ENCODE measurements at places on chromosomes 2 and 18.

DNA sequence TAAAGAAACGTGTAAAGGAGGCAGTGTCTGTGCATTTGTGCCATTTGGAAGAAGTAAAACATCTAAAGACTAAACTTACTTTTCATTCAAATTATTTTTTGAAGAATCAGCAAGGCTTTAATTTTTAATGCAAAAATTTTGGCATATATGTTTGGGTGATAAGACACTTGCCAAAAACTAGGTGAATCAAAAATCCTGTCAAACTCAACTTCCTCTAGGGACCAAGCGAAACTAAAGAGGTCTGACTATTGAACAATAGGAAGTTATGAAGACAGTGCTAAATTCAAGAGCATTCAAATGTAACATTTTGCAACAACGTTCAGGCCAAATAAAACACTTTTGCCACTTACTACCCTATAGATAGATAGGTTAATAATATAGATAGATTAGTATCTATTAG is 306.1 kb downstream of the NOL4 start:
- no peak for DNase-seq

GRCh38 chr2:155250800-155251199 is 552.3 kb downstream of the KCNJ3 start:
- DNase-seq = no peak

GRCh38 chr2:164782323-164782722 is 59.3 kb downstream of the COBLL1 start:
- no peak for DNase-seq

DNA sequence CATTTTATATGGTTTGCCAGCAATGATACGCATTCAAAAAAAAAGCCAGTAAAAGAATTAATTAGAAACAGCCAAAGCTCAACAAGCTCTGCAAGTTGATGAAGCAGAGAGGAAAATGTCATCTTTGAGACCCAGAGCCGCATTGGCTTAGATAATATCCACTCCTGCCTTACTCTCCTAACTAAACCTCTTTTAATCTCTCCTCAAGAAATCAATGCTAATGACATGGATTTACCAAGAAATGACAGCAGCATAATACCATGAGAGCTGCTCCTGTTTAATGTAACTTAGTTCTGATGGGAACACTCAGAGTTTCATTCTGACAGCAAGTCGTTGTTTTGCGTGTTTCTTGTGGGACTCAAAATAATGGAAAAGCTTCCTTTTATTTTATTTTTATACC is 1099.4 kb upstream of the PIK3C3 start:
- no peak for DNase-seq

DNA sequence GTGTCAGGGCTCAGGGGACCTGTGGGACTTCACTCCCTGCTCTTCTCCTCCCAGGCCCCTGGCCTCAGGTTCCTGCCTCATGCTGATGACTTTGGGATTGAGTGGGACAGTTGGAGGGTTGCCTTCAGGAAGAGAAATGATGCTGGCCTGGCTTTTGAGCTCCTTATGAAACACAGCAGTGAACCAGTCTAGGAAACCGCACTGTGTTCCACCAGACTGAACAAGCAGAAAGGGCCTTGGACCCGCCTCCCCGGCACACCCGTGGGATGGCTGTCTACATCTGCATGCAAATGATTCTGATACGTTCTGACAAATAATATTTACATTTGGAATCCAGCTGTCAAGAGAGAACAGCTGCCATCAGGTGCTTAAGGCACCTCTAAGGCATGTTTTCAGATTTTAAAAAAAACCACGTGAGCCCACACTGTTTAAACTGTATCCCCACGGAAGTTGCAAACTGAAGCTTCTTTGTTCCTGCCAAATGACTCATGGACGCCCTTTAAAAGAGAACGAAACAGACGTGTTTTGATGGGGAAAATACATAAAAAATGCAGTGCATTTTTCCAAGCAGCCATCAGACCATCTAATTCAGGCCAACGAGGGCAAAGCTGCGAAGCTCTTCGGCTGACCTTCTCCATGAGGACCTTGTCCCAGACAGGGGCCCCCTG is 27.6 kb upstream of the ASAP2 start:
- no peak for DNase-seq

- no peak for DNase-seq
Measured at GRCh38 chr2:219107758-219108157, 47.0 kb upstream of the IHH start.

- no peak for DNase-seq
Measured at GRCh38 chr2:74975016-74975415, 16.6 kb downstream of the POLE4 start.

- DNase-seq = no peak
Measured at GRCh38 chr2:150404147-150404546, 83.3 kb downstream of the RND3 start.

DNA sequence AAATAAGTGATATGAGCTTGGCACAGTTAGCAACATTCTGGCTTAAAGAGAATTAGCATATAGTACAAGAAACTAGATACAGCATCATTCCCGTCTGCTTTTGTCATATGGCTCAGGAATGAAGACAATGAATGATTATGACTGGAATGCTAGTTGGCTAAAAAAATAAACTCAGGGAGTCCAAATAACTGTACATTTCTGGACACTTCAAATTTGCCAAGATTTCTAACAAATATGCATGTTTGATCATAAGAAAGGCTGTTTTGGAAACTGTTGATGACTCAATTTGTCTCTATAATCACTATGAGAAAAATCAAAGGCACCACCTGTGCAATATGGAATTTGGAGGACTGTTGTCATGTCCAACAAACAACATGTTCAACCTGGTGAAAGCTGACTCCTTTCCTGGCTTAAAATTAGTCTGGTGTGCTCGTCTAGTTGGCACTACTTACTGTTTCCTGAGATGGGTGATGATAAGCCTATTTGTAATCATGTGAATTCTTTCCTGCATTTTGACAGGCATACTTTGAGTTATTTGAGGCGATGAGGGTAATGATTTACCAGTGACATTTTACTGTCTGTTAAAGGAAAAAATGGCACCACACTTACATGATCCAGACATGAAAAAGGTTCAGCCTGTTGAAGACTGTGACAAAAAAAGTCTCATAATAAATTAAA is 133.9 kb upstream of the CDH20 start:
- no peak for DNase-seq

GRCh38 chr2:219041252-219041651 is at the start of gene CFAP65:
Gene CFAP65 (minus strand): TSS chr2:219041516. CDS start chr2:219039048, 2,468 bp downstream.
- no peak for DNase-seq

DNA sequence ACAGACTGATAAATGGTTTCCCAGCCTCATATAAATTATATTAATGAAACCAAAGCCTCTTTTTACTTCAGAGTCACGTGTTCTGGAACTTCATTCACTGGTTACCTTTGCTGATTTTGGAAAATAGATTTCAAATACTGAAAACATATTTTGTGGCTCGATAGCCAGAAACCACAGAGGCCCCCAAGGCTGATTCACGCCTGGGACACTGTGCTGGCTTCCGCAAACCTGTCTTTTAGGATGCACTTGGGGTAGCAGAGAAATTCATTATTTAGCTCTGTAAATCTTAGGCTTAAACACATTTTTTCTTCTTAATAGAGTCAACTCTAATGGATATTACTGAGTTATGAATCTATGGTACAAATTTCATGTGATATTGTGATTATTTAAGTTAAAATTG is 90.7 kb upstream of the TMEM18 start:
- no peak for DNase-seq

- no peak for DNase-seq
Measured at GRCh38 chr2:54457323-54458023, 1.3 kb downstream of the SPTBN1 start.

- DNase-seq = no peak
Measured at GRCh38 chr2:113370030-113370429, 67.5 kb upstream of the ZNG1B start.

DNA sequence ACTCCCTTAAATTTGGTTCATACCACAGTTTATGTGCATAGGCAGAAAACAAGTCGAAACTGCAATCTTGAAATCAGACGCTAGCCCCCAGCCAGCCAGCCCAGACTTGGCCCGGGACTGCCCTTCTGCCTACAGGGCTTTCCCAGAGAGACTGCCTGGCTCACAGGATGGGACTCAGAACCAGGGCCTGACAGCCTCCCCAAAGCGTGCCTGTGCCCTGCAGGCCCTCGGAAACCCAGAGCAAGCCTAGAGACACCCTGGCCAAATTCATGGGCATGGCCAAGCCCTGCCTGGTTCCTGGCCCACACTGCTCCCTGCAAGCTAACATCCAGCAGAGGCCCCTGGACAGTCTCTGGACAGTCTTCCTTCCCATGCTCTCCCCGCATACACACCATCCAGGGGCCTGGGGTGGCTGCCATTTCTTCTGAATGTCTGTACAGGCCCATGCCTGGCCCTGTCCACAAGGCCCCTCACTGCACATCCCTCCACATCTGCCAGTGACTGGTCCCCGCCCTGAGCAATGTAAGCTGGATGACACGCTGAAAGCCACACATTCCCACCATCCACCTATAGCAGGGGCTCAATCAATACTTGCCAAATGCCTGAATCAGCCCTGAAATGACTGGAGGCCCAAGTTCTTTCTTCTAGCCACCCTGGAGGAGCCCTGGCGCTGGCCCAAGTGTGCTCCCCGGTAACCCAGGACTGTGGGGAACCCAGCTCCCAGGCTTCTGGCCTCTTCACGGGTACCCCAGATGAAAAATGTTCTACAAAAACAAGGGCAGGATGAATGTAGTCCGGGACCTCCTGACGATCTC is 73.1 kb downstream of the HDAC4 start:
- DNase-seq = no peak

DNA sequence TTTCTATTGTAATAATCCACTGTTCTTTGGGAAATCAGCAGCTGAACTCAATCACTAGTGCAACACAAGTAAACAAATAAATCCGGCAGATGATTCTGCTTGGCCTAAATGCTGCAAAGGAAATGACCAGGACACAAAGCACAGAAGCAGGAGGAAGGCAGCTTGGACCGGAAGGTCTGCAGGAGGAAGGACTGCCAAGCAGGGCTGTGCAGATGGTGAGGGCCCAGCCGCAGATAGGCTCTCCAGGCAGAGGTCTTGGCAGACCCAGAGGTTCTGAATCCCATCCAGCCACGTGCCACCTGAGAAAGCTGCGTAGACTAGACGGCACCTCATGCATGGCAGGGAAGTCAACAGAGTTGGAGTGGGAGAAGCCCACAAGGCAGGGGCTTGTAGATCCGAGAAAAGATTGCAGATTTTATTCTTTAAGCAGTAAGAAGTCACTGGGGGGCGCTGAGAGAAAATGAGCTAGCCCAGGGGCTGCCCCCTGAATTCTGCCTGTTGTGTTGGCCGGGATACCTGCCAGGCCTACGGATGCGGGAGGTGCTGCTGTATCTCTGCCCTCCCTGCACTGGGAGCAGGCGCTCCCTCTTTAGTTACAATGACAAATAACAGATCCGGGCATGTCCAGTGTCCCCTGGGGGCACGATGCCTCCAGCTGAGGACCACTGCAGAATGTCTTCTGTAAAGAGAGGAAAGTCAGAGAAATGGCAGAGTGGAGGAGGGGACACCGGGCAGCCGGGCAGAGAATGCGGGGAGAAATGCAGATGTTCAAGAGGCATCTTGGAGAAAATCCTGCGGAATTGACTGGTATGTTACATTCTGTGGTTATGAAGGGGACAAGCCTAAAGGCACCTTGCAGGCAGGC is 153.5 kb downstream of the PXDN start:
- no peak for DNase-seq

DNA sequence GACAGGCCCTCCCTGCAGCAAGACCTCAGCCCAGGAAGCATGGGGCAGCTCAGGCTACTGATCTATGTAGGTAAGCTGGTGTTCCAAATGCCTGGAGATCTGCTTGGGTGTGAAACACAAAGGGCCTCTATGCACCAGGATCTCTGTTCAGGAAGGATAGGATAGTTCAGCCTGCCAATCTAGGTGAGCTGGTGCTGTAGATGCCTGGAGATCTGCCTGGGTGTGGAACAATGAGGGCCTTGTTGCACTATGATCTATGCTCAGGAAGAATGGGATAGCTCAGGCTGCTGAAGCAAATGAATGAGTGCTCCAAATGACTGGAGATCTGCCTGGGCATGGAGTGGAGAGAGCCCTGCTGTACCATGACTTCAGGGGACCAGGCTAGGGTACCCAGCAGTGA is 48.9 kb upstream of the MYL1 start:
- DNase-seq = no peak

- no peak for DNase-seq
Measured at GRCh38 chr2:105183555-105184323, 57.8 kb upstream of the GPR45 start.

DNA sequence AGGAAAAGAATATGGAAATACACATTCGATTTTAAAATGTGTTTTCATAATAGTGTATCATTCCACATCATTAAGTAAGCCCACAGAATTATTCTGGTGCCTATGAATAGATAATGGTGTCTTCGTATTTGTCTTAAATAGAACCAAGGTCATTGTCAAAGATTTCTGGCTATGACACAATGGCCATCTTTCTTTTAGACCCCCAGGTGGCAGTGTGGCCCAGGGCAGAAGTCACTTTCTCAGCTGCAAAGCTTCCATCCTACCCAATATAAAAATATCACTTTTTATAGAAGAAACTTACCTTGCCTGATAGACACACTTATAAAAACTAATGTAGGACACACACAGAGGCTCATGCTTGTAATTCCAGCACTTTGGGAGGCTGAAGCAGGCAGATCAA is 57.5 kb downstream of the ZRANB3 start:
- DNase-seq = no peak

DNA sequence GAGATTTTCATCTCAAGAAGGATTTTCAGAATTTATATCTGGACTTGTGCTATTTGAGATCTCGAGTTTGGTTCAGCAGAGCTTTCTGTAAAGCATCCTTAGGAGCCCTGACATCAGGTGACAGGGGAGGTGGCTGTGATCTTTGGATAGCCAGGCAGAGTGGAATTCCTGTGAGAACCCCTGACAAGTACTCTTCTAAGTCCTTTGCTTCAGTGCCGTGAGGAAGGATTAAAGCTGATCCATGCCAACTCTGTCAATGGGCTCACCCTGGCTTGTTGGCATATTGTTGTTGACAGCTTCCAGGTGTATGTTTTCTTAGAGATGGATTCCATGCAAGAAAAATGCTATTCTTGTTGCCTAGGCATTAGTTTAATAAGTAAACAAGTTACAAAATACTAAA is 38.0 kb upstream of the NFE2L2 start:
- no peak for DNase-seq

GRCh38 chr2:236464140-236464539 is 105.5 kb upstream of the ACKR3 start:
- no peak for DNase-seq

DNA sequence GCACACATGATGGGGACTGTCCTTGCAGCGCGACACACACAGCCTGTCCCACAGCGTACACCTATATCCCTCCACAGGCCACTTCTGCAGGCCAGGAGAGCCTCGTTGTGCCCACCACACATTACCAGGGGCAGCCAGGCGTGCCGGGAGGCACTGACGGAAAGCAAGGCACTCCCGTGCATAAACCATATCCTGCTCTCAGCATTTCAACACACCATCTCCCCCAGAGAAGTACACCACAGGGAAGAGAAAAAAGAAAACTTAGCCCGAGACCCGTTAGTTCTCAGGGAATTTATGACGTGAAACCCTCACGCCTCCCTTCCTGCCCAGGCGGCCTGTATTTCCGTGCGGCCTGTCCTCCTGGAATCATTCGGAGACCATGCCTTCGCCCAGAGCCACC is 24.6 kb upstream of the SALL3 start:
- no peak for DNase-seq
